Left renal cortex interstitium (tissue), 4 donors: ENCODE measurements at places on chromosomes 5 and 9.

DNA sequence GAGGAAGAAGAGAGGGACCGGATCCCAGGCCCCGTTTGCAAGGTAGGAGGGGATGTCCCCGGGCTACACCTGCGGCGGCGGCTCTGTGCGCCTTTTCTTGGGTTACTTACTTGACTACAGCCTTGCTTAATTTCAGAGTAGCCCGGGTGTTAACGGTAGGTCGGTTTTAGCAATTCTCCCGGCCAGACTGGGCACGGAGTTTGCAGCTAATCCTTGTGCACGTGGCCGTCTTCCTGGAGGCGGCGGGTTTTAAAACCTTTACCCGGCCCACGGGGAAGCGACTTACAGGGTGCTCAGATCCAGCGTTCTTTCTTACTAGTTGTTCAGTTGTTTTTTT is 313 bp downstream of the BRIX1 start:
- DNase-seq, result no peak

GRCh38 chr5:117207088-117207668 is 632.6 kb upstream of the SEMA6A start:
- DNase-seq, result no peak

GRCh38 chr5:69024241-69024651 is 69.6 kb upstream of the SLC30A5 start:
- no peak for DNase-seq

GRCh38 chr5:125041798-125042197 is 295.4 kb upstream of the ZNF608 start:
- no peak for DNase-seq

DNA sequence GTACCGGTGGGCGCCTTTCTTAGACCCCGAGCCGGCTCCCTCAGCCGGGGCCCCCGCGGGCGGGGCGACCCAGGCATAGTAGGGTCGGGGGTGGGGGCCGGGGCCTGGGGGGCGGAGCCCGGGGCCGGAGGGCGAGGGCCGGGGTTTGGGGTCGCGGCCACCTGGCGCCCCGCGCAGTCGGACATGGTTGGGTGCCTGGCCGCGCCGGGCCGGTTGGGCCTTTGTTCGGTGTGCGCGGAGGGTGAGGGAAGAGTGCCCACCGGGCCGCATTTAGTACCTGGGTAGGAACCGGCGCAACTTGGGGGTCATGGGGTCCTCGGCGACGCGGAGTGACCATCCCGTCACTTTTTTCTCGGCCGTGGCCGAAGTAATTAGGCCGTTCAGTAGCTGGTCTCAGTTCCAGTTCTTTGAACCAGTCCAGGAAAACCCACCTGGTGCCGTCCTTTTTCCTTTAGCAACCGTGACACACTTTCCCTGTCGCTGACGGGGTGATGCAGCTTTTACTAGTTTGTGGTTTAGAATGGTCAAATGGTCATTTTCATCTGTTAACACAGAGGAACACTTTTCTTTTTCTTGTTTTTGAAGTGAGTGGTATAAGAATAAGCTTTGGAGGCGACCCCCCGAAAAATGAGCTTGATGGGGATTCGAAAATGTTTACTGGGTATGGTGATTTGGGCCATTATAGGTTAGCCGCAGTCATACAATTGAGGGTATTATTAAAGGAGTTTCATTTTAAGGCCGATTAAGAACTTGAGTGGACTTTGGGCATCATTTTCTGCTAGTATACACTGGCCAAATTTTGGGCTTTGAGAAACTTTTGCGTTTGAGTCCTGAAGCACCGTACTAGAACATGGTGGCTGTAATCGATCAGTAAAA is 589 bp downstream of the CKS2 start:
- no peak for DNase-seq

DNA sequence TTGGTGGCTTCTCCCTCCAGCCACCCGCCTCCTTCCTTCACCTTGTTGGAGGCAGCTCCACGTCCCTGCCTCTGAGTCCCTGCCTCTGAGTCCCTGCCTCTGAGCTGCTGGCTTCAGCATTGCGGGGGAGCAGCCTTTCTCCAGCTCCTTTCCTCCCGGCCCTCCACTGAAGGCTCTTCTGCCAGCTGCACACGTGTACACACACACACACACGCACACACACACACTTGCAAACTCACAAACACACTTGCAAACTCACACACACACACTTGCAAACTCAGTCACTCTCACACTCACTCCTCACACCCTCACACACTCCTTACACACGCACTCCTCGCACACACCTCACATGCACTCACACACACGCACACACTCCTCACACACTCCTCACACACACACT is 45.1 kb downstream of the C9orf50 start:
- DNase-seq, result no peak

DNA sequence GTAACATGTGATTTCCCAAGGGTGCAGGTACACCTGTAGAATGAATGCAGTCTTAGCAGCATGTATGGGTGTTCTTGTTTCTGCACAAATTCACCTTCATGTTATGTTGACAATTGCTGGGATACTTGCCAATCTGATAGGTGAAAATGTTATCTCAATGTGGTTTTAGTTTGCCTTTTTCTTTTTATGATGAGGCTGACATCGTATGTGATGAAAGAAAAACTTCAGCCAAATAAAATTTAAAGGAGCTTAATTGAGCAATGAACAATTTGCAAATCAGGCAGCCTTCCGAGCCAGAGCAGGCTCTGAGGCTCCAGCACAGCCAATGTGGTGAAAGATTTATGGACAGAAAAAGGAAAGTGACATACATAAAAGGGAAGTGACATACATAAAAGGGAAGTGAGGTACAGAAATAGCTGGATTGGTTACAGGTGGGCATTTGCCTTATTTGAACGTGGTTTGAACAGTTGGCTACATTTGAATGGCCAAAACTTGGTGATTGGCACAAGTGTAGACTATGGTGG is 10.5 kb downstream of the TAL2 start:
- no peak for DNase-seq

GRCh38 chr5:93336330-93337110 is 244.5 kb downstream of the NR2F1-AS1 start:
- DNase-seq, result no peak

GRCh38 chr9:20125727-20126126 is 336.9 kb upstream of the SLC24A2 start:
- DNase-seq, result no peak

DNA sequence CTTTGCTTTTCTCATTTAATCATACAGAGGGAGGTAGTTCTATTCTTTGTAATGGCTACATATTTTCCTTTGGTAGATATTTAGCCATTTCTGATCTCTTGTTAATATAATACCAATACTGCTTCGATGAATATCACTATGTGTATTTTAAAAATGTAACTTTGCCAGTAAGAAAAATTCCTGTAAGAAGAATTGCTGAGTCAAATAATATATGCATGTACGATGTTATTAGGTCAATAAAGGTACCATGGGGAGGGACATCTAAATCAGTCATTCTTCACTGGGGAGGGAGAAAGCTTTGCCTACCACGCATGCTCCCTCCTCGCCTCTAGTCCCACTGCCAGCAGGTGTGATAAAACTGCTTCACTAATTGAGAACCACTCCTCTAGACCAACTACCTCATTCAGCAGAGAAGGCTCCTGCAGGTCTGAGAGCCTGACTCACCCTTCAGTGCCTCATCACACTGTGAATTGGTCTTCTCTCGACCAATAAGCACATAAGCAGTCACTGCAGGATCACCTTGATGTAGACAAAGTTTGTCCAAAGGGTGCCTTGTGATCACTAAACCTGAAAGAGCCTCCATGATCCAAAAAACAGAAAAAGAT is 56.1 kb upstream of the TBCA start:
- no peak for DNase-seq

- no peak for DNase-seq
Observed at GRCh38 chr5:126044111-126044668, 379.0 kb upstream of the GRAMD2B start.

DNA sequence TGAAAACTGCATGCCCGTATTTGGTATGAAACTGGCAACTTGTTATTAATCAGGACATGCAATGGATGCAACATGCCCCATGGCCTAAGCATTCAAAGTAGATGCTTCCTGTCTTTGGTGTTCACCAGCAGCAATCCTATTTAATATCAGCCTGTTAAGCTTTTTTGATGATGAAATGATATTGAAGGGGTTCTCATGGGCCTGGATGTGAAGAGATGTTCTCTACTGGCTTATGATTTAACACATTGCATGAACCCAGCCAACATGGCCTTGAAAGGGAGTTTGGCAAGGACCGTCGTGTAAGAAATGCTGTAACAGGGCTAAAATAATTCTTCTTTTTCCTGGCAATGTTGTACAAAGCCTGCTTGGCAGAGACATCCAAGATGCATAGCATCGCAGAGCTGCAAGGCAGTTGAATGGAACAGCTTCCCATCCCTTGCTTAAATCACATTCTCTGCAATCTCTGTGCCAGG is 111.2 kb downstream of the SMARCA2 start:
- no peak for DNase-seq

DNA sequence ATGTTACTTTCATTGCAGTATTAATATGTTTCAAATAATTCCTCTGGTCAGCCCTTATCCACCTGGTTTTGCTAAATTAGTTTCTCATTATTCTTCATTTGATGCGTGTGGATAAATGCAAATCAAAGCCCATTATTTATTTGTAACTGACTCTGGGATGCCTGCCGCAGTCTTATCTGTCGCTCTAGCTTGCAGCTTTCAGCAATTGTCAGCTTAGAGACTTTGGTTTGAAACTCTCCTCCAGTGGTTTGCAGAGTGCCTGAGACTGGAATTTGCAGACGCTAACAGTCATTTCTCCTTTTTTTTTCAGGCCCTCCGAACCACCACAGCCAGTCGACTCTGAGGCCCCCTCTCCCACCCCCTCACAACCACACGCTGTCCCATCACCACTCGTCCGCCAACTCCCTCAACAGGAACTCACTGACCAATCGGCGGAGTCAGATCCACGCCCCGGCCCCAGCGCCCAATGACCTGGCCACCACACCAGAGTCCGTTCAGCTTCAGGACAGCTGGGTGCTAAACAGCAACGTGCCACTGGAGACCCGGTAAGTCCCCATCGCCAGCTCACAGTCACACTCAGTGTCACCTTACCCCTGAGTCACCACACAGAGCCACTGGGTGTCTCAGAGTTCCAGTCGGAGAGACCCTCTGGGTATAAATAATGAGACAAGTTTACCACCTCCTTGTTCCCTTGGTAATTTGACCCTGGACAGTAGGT is 339.0 kb upstream of the WWC1 start:
- no peak for DNase-seq

- DNase-seq, result no peak
Observed at GRCh38 chr5:156402387-156402921, 75.5 kb downstream of the SGCD start.

- DNase-seq, result no peak
Observed at GRCh38 chr5:73825736-73826135, 199.7 kb downstream of the ARHGEF28 start.

DNA sequence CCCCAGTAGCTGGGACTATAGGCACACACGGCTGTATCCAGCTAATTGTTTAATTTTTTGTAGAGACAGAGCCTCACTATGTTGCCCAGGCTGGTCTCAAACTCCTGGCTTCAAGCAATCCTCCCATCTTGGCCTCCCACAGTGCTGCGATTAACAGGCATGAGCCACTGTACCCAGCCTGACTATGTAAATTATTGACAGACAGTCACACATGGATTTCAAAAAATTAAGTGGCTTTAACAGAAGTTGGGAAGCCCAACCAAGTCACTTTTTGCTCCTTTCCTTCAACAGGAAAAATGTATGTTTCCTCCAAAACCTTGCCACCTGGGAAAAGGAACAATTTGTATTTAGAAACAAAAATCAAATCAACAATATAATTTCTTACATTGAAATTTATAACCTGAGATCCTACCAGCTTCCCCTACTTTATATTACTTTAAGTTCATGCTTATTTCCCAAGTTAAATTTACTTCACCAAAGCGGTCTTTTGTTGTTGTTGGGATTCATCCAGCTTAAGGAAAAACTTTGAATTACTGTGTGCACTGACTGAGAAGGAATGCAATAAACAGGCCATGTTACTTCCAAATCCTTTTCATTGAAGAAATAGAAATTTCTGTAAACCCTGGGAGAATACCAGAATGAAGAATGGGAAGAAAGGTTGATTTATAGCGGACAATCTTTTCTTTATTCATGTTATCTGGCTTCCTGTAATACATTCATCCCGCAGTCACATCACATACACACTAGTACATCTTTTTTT is 8.6 kb downstream of the PCA3 start:
- DNase-seq, result peak; percentile 52

- DNase-seq, result no peak
Observed at GRCh38 chr9:135700525-135700924, 1.2 kb upstream of the SOHLH1 start.

GRCh38 chr5:149268928-149269557 is 2.6 kb upstream of the AFAP1L1 start:
- no peak for DNase-seq

GRCh38 chr9:35820076-35820475 is 5.2 kb upstream of the HINT2 start:
- DNase-seq, result no peak

GRCh38 chr5:136037001-136037705 is 8.4 kb downstream of the TGFBI start:
- DNase-seq, result no peak

DNA sequence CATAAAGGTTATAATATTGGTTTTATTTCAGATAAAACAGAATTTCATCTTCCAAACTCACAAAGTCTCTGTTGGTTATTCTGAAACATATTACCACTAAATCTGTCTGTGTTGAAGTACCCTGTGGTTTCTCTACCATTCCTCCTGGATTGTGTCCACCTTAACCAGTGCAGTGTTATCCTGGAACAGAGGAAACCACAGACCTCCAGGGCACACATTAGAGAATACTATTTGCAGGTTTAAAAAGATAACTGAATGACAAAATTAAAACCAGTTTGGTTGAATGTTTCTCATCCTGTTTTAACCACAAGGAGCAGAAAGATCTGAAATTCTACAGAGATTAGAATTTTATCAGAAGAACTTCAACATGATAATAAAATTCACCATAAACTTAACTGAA is 251.8 kb downstream of the CWC27 start:
- DNase-seq, result no peak

DNA sequence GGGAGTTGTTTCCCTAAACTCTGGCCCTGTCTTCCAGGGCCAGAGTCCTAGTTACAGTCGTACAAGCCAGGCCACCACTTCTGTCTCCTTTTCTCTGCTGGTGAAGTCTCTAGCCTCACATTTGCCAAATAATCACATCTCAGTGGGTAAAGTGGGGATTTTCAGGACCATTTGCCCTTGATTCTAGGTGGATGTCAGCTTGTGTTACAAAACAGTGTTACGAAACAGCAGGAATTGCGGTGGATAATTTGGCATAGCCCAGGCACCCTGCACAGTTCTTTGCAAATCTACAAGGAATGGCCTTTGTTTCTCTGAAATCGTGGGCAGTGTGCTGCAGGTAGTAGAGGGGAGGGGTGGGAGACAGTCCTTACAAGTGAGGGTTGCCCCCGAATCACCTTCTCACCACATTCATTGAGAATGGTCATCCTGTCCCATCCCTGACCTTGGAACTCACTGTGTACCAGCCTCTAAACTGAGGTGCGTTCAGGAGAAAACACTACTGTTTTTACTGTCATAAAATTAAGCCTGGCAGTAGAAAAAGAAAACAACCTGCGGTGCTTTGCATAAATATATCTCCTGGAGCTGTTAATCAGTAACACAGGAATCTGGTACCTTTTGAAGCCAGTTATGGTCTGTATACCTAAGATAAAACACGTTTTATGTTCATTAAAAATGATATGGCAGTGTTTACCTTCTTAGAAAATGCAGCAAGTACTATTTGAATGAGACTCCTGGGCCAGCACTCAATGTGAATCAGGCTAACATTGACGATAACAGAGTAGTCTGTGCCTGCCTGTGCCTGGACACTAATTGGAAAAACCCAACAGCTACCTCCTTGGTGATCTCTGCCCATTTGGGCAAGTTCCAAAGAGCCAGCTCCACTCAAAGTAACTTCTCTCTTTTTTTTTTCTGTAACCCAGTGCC is 44.3 kb downstream of the CYSTM1 start:
- no peak for DNase-seq

- no peak for DNase-seq
Observed at GRCh38 chr5:136749016-136749415, 383.7 kb upstream of the TRPC7 start.
